ENCODE measurements at places on chromosomes 11 and 22.

GRCh38 chr22:46072981-46073682, 77.2 kb upstream of the PPARA start:
- DNase-seq = no peak

DNA sequence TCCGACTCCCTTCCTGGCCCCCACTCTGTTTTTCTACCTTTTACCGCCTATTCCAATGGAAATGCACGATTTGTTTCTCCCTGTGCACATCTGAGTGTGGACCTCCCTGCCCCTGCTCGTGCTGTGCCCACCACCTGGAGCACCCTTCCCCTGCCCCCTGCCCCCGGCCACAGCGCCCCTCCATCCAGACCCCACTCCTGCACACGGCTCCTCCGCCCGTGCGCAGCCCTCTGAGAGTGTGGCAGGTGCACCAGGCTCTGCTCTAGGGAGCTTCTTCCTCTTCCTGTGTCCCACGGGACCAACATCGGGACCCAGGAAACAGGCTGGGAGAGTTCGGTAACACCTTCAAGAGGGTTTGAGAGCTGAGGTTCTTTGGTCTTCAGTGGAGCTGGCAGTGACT, 62.9 kb downstream of the LRP5 start:
- DNase-seq = no peak

DNA sequence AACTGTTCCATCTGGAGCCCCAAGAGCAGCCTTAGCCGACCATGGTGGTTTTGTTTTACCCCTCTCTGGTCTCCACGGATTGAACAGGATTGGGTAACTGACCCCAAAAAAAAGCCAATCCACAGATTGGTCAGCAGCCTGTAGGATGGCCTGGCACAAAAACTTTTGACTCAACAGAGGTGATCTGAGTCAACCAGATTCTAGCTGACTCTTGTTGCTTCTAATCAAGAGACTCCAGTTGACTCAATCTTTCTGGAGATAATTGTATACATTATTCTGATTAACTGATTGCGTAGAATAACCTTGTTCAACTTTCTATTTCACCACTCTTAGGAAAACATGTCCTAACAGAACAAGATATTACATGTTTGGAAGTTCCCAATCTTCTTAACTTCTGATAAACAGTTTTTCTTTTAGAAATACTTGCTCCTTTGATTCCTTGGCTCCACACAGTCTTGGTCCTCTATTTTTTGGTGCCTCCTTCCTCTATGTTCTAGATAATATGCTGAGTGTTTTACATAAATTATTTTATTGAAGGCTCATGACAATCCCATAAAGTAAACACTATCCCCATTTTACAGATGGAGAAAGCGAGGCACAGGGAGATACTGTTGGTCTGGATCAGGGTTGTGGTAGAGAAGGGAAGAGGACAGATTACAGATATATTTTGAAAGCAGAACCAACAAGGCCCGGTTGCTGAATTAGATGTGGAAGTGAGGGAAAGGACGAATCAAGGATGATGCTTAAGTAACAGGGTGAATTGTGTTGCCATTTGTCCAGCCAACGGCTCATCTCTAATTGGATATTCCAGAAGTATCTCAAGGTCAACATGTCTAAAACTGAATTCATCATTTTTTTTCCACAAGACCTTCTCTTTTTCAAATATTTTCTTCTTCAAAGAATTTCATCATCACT, 11.5 kb upstream of the ZC3H12C start:
- DNase-seq = no peak

- DNase-seq = no peak
Measured at GRCh38 chr11:65445101-65445603, 22.6 kb downstream of the NEAT1 start.

- DNase-seq = no peak
Measured at GRCh38 chr11:31813391-31814175, 2.5 kb upstream of the PAX6 start.

DNA sequence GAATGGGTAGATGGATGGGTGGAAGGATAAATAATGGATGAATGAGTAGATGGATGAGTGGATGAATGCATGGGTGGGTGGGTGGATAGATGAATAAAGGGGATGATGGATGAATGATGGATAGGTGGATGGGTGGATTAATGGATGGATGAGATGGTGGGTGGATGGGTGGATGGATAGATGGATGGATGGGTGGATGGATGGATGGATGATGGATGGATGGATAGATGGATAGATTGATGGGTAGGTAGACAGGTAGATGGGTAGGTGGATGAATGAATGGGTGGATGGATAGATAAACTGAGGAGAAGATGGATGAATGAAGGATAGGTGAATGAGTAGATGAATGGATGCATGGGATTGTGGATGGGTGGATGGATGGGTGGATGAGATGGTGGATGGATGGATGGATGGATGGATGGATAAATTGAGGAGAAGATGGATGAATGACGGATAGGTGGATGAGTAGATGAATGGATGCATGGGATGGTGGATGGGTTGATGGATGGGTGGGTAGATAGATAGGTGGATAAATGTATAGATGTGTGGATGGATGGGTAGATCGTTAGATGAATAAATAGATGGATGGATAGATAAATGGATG, 331.3 kb downstream of the MN1 start:
- no peak for DNase-seq
